GM20000 (cell line): ENCODE measurements at places on chromosomes 5 and 9.
A peak's percentile ranks its signal among the peaks of the same experiment; 100 is the strongest.

DNA sequence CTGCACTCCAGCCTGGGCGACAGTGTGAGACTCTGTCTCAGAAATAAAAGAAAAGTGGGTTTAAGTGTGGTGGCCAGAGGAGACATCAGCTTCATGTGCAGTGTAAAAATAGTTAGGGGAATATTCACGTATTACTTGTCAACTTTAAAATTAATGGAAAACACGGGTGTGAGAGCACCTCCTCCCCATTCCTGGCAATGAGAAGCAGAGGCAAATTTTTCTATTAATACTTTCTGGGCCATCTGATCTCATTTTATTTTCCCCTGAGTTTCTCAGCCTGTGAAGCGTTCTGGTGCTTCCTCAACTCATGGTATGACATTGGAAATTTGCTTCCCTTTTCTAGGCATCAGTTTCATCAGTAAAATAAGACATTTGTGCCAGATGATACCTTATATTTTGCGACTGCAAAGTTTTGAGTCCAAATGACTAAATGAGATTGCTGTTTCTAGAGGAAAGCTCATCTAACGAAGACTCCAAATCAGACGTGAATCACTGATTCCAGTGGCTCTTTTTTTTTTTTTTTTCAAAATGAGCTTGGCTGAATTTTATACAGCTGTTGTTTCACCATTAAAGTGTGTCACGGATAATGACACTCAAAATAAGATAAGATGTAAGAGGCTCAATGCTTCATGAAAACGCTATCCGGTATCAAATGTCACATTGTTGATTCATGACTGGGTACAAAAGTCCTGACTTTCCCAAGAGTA lies 104.6 kb downstream of the MSX2 start:
- no peak for DNase-seq

DNA sequence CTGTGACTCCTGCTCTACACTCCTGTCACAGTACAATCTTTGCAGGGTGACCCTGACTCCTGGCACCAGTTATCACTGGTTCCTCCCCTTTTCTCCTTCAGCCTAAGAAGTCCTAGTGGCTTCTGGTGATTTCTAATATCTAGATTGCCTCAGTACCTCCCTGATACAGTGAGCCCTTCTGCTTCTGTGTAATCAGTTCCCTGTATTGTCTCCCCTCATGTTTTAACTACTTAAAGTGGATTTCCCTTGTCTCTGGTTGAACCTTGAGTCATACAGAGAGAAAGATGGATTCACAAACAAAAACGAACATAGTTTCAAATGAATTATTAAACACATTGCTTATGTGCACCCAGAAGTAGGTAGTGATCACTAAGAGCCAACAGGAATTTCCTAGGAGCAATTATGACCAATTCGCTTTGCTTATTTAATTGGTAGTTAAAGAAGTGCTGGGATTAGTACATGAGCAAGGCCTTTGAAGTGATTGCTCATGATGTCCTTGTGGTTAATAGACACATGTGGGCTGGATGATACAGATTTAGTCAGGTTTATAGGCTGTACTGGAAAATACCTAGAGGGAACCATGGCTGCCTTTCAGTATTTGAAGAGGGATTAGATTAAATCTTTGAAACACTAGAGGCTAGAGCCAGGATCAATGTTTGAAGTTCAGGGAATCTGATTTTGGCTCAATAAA lies 145.8 kb upstream of the MEF2C start:
- DNase-seq, result no peak

GRCh38 chr5:65076251-65076869 lies 307.6 kb downstream of the CWC27 start:
- DNase-seq, result peak; percentile 58

DNA sequence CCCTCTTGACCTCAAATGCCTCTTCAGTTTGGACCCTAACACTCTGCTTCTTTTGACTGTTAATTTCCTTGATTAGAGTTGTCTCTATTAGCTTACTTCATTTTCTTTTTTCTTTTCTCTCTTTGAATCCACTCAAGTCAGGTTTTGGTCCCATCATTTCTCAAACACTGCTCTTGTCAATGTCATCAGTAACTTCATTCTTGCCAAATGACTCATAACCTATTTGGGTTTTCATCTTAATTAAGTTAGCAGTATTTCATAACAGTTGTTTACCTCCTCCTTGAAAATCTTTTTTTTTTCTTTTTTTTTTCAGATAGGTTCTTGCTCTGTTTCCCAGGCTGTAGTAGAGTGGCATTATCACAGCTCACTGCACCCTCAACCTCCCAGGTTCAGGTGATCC lies 119.6 kb downstream of the PARP8 start:
- no peak for DNase-seq

- DNase-seq, result peak; percentile 39
Measured at GRCh38 chr5:9653811-9654210, 23.7 kb upstream of the TAS2R1 start.

DNA sequence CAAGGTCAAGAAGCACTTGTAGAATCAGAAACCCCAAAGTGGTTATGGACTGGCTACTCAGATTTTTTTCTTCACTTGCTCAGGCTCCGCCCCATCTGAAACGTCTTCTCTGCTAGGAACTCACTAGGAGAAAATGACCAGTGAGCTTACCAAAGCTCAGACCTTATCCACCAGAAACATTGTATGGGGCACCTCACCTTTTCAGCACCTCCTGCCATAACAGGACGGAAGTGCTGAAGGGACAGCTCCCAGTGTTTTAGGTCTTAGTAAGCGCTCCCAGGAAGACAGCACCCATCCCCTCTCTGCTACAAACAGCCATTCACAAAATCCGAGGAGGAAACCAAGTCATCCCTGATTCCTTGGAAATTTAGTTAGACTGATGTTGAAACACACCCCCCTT lies 1.2 kb upstream of the GABRA1 start:
- DNase-seq, result no peak

GRCh38 chr9:129697656-129698253 lies 32.3 kb downstream of the PRRX2 start:
- no peak for DNase-seq
